Esophagus squamous epithelium (tissue), 5 donors: ENCODE measurements at places on chromosomes 3 and 15.

- no peak for DNase-seq
Observed at GRCh38 chr3:180679178-180680096, at the start of gene CCDC39. Gene CCDC39 (minus strand): TSS chr3:180679489. CDS start chr3:180679380, 109 bp downstream.

GRCh38 chr3:83500931-83501330, 1457.9 kb upstream of the CADM2 start:
- no peak for DNase-seq

- no peak for DNase-seq
Observed at GRCh38 chr15:40080104-40080503, 28.6 kb downstream of the BMF start.

- no peak for DNase-seq
Observed at GRCh38 chr3:141385406-141386125, 17.3 kb downstream of the ZBTB38 start.

GRCh38 chr15:28919679-28920655, 34.2 kb downstream of the APBA2 start:
- DNase-seq = no peak

GRCh38 chr3:42739401-42740158, 33.5 kb downstream of the CCDC13 start:
- no peak for DNase-seq

DNA sequence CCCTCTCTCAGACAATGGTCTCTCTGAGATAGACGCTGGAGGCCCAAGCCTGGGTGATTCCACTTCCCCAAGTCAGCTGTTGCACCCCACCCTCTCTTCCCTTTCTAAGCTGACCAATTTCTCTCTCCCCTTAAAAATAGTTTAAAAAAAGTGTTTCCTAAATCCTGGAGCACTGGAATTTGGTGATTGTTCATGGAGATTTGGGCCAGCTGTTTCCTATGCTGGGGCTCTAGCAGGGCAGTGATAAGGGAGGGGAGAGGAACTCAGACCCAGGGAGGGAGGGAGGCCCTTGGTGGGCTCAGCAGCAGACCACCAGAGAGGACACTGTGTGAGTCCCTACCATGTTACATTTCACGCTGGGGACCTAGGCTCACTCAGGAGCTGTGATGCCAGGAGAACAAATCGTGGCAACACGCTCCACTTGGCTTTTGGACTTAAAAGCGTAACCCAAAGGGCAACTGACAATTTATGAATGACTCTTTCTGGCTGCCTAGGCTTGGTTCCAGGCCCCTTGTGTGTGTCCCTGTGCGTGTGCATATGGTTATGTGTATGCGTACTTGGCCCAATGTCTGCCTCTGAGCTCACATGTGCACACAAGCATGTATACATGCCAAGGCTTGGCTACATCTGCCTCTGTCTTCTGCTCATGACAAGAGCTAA, 59.8 kb upstream of the INSYN1 start:
- no peak for DNase-seq

DNA sequence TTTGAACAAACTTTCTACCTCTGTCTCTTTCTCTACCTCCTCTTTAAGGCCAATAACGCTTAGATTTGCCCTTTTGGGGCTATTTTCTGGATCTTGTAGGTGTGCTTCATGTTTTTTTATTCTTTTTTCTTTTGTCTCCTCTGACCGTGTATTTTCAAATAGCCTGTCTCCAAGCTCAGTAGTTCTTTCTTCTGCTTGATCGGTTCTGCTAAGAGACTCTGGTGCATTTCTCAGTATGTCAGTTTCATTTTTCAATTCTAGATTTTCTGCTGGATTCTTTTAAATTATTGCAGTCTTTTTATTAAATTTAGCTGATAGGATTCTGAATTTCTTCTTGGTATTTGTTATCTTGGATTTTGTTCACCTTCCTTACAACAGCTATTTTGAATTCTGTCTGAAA, 148.7 kb downstream of the RSRC1 start:
- no peak for DNase-seq

GRCh38 chr3:137947117-137947516, 62.8 kb upstream of the CLDN18 start:
- DNase-seq = no peak

- no peak for DNase-seq
Observed at GRCh38 chr3:17500618-17501017, 241.8 kb downstream of the TBC1D5 start.

DNA sequence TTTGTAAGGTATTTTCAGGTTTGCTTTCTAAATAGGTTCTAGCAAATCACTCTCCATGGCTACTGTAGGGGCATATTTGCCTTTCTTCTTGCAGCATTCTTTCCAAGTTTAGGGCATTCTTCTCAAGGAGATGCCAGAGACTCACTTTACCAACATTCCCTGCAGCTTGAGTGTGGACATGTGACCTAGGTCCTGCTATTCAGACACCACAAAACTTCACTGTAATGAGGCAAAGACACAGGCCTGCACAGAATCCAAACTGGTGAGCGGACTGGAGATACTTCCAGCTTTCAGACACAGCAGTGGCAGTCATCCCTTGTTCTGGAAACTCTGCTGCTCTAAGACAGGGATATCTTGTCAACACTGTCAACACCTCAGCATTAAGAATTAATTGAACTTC, 146.4 kb upstream of the PFN2 start:
- no peak for DNase-seq

DNA sequence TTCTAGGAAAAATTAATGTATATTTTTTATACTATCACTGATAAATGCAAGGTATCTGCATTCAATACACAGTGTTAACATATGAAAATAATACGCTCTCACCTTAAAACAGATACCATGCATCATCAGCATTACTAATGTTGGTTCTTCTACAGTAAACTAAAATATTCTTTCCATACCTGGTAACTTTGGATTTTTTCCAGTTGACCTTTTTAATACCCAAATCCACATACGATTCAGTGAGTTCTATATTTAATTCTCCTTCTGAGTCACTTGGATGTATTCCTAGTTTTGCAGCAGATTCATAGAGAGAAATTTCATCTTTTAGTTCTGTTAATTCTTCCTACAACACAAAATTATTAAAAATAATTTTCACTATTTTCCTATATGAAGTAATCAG, 29.9 kb downstream of the CEP152 start:
- no peak for DNase-seq

GRCh38 chr15:101827257-101827656, 15.3 kb downstream of the OR4F15 start:
- no peak for DNase-seq

GRCh38 chr3:116265320-116265695, 180.0 kb downstream of the LSAMP start:
- no peak for DNase-seq

DNA sequence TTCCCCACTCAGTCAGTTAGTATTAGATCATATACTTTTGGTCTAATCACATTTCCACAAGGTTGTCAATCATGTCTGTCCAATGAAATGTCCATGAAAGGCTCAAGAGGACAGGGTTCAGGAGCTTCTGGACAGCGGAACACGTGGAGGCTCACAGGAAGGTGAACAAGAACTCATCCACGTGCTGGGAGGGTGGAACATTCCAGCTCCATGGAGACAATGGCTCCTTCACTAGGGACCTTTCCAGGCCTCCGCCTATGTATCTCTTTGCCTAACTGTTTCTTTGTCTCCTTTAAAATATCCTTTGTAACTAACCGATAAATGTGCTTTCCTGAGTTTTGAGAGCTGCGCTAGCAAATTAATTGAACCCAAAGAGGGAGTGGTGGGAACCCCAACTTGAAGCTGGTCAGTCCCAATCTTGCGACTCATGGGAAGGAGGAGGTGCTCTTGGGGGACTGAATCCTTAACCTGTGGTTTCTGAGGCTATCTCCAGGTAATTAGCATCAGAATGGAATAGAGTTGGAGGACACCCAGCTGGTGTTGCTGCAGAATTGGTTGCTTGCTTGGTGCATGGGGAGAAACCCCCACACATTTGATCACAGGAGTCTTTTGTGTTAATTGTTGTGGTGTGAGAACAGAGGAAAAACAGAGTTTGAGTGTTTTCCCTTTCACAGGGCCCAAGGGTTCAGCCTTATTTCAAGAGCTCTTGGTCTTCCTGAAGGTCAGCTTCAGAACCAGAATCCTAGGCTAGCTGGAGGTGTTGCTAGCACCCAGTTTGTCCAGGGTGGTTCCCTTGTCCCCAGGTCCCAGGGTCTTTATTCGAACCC, 3.0 kb upstream of the TKT start:
- DNase-seq = no peak

- no peak for DNase-seq
Observed at GRCh38 chr3:184783319-184783718, 28.6 kb upstream of the VPS8 start.

- DNase-seq = no peak
Observed at GRCh38 chr3:10471054-10471688, 34.2 kb downstream of the ATP2B2 start.

- DNase-seq = no peak
Observed at GRCh38 chr15:71118881-71119632, 3.8 kb downstream of the THSD4 start.

DNA sequence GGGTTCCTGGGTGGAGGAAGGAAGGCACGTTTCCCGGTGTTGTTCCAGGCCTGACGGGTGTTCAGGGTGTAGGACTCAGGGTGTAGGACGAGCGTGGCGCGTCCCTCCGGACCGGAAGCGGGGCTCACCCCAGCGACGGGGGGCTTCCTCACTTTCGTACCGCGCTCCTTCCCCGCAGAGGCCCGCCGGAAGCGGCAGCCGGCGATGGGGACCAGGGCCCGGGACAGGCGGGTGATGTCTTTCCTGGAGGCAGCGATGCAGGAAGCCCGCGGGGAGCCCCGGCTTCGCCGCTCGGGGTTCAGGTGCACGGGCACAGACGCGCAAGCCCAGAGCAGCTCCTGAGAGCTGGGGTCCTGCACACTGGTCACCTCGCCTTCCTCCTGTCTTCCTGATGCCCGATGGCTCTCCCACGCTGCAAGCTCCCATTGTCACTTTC, 13.4 kb downstream of the FOXL2NB start:
- DNase-seq = no peak

DNA sequence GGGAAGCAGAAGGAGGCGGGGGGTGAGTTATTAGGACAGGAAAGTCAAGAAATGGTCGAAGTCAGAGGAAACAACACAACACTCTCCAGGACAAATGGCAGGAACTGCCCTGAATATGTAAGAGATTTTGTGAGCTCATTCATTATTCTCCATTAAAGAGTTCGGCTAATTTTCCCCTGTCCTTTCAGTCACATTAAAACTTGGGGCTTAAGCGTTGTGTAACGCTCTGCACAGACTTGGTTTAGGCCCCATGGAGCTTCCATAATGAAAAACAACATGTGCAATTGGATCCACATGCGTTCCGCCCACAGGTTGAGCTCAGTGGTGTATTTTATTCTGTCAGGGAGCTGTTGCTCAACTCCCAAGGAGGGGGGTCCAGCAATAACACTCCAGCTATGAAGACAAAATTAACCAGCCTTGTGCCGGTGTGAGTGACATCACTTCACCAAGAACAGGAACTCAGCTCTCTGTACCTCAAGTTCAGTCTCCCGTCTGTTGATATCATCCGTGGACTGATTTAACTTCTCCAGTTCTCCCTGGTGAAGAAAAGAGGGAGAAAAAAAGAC, 2.3 kb downstream of the SH3BP5 start:
- DNase-seq = no peak

DNA sequence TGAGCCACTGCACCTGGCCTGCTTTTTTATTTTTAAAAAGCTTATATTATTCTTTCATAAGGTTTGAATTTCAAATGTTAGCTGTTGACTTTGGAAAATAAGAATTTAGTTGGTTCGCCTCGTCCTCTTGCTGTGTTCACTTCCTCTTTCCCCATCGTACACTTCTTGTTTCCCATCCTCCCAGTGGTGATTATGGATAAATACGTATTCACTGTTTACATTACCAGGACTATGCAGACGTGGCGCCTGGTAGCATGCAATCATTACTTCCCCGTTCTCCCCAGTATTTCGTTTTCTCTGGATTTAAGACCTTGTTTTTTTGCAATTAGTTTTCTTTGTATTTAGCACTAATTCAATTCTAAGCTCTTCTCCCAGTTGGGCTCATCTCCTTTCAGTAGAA, 70.1 kb downstream of the LMLN start:
- no peak for DNase-seq

- DNase-seq = no peak
Observed at GRCh38 chr15:66756295-66756694, 54.3 kb downstream of the SMAD6 start.

DNA sequence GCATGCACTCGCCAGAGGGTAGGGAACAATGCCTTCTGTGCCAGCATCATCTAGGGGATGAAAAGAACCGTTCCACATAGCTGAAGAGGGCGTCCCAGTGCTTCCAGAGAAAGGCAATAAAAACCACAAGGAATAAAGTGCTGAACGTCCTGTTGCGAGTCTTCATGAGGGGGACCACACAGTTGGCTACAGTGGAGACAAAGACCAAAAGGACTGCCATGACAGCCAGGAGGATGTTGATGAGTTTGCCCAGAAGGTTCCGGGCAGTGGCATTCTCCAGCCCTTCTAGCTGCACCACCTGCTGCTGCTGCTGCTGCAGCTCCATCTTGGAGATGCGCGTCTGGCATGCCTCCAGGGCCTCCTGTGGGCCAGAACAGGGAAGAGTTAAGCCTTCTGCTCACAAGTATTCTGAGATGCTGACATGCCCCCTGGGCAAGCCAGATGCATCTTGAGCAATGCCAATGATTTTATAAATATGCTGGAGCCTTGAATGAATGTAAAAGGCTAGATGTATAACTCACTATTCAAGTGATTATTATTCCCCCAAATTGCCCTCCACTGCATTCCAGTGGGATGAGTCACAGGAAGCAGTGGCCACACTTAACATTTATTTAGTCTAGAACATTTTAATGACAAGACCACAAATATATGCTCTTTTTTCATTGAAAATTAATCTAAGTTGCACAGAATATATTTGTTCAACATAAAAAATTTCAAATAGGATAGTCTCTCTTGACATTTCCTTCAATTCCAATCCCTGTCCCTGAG, 45.1 kb upstream of the PLXND1 start:
- no peak for DNase-seq

- DNase-seq = no peak
Observed at GRCh38 chr15:93195109-93195508, 106.1 kb upstream of the RGMA start.

- no peak for DNase-seq
Observed at GRCh38 chr3:15797642-15798303, at the start of gene ANKRD28. Gene ANKRD28 (minus strand): TSS chr3:15797979. CDS start chr3:15796521, 1,458 bp downstream.
